ENCODE measurements at places on chromosomes 13 and 19. TPM values are rescaled to one million over a fixed set of nuclear protein-coding genes. Genes with fewer than 3 reads are reported as not detected.
A peak's percentile ranks its signal among the peaks of the same experiment; 100 is the strongest.

- no peaks in the 10 kb centered on the region for H3K4me1 ChIP-seq
- no peaks in the 10 kb centered on the region for H3K27me3 ChIP-seq
- no peak for DNase-seq
- H3K36me3 ChIP-seq = no peaks in the 10 kb centered on the region
- no peak overlapping the region for H3K4me3 ChIP-seq
- H3K27ac ChIP-seq = no peak overlapping the region
Measured at GRCh38 chr13:79385694-79386093, 20.4 kb downstream of the RBM26 start.

- H3K4me1 ChIP-seq = no peaks in the 10 kb centered on the region
- no peak overlapping the region for H3K4me3 ChIP-seq
- H3K27me3 ChIP-seq = peaks cover 26% of the 10 kb centered on the region
- no peak overlapping the region for H3K27ac ChIP-seq
- DNase-seq = no peak
Measured at GRCh38 chr19:15623711-15624318, 8.8 kb downstream of the CYP4F8 start.

DNA sequence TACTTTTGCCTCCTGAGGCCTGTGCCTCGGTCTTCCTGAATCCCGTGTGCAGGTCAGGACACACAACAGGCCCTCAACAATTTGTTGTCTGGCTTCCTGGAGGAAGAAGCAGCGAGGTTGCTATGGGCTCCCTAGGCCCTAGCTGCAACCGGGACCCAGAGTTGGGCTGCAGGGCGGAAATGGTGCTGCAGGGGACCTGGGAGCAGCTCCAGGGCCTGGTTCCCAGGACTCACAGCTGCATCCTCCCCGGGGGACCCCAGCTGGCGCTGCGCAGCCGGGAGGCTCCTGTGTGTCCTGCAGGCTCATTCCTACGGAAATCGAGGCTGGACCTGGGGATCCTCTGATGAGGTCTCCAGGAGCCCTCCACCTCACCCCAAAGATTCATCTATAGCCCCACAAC lies 999 bp upstream of the TNFAIP8L1 start:
- peak overlapping the region; percentile 77 for H3K27ac ChIP-seq
- H3K36me3 ChIP-seq = no peaks in the 10 kb centered on the region
- peak; percentile 80 for DNase-seq
- H3K27me3 ChIP-seq = no peaks in the 10 kb centered on the region

DNA sequence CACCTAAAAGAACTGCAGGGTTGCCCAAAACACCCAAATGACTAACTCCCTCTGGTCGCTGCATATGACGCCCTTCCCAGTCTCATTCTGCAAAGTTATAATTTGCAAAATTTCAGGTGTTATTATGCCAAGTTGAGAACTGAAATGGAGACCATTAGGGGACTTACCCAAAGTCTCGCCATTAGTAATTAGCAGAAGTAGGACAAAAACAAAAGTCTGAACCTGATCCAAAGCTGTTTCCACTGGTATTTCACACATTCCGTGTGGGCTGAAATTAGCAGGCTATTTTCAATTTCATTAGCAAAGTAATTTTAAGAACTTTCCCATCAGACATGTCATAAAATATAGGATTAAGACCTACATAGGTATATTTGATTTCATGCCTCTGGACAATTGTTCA lies 6.8 kb downstream of the RUBCNL start:
- H3K27ac ChIP-seq = no peak overlapping the region
- no peaks in the 10 kb centered on the region for H3K36me3 ChIP-seq
- H3K4me3 ChIP-seq = no peak overlapping the region
- DNase-seq = no peak
- no peaks in the 10 kb centered on the region for H3K4me1 ChIP-seq
- peaks cover 19% of the 10 kb centered on the region for H3K27me3 ChIP-seq

ZNF71 gene
- total RNA-seq = 6.8 TPM

PTGER1 gene
- total RNA-seq = not detected

TMEM259 gene
- total RNA-seq = 98.6 TPM

DNA sequence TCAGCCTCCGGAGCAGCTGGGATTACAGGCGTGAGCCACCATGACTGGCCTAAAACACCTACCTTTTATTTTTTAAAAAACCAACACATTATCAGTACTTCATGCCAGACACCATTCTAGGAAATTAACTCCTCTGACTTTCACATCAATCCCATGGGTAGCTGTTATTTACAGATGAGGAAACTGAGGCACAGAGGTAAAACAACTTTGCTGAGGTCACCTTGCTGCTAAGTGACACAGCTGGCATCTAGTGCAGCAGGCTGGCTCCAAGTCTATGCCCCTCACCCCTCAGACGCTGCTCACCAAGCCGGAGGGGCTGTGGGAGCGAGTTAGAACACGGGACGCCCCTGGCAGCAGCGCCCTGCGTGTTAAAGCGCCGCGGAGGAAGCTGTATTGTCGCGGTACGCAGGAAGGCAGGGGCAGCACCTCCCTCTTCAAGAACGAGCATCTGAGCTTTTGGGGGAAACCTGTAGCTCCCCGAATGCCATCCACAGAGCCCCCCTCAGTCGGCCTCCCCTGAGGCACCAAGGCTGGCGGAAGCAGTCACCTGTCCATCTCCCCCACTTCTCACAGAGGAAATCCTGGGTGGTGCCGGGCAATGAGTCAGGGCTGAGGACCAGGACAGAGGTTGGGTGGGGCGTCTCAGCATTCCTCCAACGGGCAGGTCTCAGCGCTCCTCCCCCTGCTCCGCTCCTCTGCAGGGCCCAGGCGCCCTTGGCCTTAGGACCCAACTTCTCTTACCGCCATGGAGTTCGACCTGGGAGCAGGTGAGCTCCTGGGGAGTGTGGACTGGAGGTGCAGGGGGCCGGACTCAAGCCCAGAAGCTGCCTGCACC lies at the start of gene C19orf33:
TSS of gene C19orf33 (plus strand) at position 735 of the 835 bp plus-strand sequence. CDS start at position 746, 11 bp downstream.
- peaks cover 17% of the 10 kb centered on the region for H3K36me3 ChIP-seq
- H3K4me1 ChIP-seq = peaks cover 9% of the 10 kb centered on the region
- peak within 1 kb of the TSS; percentile 77 for H3K27ac ChIP-seq
- DNase-seq = no peak
- H3K4me3 ChIP-seq = peak within 1 kb of the TSS; percentile 35

- H3K4me1 ChIP-seq = no peaks in the 10 kb centered on the region
- no peaks in the 10 kb centered on the region for H3K36me3 ChIP-seq
- no peak overlapping the region for H3K4me3 ChIP-seq
- no peak overlapping the region for H3K27ac ChIP-seq
- DNase-seq = no peak
- no peaks in the 10 kb centered on the region for H3K27me3 ChIP-seq
Measured at GRCh38 chr13:32594157-32594738, 8.0 kb downstream of the PDS5B start.

SGCG gene
- 73.2 TPM for total RNA-seq

FLT1 gene
- 34.9 TPM for total RNA-seq

GRCh38 chr19:18939922-18940768 lies 872 bp downstream of the HOMER3 start:
- peak overlapping the region; percentile 74 for H3K27ac ChIP-seq
- H3K4me3 ChIP-seq = peak overlapping the region; percentile 71
- DNase-seq = peak; percentile 39

TRMT1 gene
- total RNA-seq = 12.2 TPM

WASF3 gene
- 8.1 TPM for total RNA-seq

DNA sequence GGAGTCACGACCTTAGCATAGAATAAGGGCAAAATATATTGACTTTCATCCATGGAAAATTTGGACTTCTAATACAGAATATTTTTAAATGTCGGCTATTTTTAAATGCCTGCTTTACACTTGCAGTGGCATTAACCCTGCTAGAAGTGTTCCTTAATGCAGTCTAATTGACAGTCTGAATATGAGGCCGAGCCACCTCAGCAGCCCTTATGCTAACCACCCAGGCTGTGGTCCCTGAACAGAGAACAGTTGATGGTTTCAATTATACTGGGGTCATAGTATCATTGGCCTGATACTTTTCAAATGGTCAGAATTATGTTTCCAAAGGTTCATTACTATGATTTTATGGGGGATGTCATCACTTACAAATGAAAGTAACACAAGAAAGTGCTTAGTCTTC lies 764.7 kb upstream of the SLITRK1 start:
- H3K27ac ChIP-seq = no peak overlapping the region
- H3K27me3 ChIP-seq = no peaks in the 10 kb centered on the region
- H3K4me3 ChIP-seq = no peak overlapping the region
- H3K36me3 ChIP-seq = no peaks in the 10 kb centered on the region
- no peaks in the 10 kb centered on the region for H3K4me1 ChIP-seq
- no peak for DNase-seq

DNA sequence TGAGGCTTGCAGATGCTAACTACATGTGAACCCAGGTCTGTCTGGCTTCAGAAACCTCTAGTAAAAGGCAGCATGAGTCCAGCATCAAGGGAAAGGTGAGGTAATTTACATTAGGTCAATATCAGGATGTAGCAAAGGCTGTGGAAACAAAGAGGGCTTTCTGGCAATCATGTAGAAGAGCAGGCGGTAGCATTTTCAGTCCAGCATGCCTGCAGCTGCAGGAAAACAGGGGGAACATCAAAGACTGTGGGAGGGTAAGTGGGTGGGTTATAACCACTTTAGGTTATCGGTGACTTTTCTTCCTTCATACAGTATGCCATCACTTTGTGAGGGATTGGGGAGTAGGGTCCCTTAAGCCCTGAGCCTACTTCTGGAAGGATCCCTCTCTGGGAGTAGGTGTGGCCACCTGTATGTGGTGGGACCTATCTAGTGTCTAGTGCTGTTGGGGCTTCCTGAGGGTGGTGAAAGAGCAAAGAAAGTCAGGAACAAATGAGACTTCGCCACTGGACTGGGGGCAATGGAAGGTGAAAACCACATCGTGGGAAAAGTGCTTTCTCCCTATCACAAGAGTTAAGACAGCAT lies 10.8 kb downstream of the SUGP2 start:
- H3K27ac ChIP-seq = no peak overlapping the region
- DNase-seq = no peak
- no peaks in the 10 kb centered on the region for H3K27me3 ChIP-seq
- H3K36me3 ChIP-seq = no peaks in the 10 kb centered on the region
- no peaks in the 10 kb centered on the region for H3K4me1 ChIP-seq

DNA sequence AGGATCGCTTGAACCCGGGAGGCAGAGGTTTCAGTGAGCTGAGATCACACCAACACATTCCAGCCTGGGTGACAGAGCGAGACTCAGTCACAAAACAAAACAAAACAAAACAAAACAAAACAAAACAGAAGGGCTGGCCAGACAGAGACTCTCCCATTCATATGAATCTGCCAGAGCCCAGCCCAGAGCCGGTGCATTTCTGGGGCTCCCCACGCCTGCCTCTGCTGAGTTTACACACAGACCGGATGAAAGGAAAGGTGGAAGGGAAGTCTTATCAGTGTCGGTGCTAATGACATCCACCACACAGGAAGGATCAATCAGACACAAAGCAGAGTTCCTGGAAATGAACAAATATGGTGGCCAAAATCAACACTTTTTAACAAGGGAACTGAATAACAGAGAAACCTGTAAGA lies 6.8 kb downstream of the TRAPPC6A start:
- H3K27me3 ChIP-seq = no peaks in the 10 kb centered on the region
- H3K4me3 ChIP-seq = no peak overlapping the region
- peaks cover 35% of the 10 kb centered on the region for H3K4me1 ChIP-seq

DNA sequence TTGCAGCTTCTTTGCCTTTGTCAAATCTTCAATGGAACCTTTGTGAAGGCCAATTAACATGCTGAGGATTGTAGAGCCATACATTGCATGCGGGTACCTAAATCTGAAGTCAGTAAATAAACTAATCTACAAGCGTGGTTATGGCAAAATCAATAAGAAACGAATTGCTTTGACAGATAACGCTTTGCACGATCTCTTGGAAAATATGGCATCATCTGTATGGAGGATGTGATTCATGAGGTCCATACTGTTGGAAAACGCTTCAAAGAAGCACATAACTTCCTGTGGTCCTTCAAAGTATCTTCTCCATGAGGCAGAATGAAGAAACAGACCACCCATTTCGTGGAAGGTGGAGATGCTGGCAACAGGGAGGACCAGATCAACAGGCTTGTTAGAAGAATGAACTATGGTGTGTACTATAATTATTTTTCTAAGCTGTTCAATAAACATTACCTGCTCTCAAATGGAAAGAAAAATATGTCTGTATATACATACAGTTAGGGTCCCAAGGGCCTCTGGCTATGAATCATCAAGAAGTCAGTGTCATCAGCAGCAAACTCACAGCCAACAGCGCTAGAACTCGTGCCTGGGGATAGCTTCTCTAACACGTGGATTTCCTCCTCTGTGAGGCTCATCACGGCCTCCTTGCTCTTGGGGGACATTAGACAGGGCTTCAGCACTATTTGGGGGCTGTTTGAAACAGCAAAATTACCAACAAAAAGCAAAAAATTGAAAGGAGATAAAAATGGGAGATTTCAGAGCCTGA lies 2.9 kb upstream of the CD70 start:
- no peak for DNase-seq
- H3K4me3 ChIP-seq = no peak overlapping the region
- no peaks in the 10 kb centered on the region for H3K36me3 ChIP-seq
- H3K27me3 ChIP-seq = peaks cover 55% of the 10 kb centered on the region

CNFN gene
- not detected for total RNA-seq

GRCh38 chr13:41452462-41452861 lies 4.9 kb upstream of the RGCC start:
- H3K27ac ChIP-seq = no peak overlapping the region
- no peaks in the 10 kb centered on the region for H3K36me3 ChIP-seq
- no peaks in the 10 kb centered on the region for H3K4me1 ChIP-seq
- H3K4me3 ChIP-seq = no peak overlapping the region

C5AR1 gene
- 6.9 TPM for total RNA-seq

DNA sequence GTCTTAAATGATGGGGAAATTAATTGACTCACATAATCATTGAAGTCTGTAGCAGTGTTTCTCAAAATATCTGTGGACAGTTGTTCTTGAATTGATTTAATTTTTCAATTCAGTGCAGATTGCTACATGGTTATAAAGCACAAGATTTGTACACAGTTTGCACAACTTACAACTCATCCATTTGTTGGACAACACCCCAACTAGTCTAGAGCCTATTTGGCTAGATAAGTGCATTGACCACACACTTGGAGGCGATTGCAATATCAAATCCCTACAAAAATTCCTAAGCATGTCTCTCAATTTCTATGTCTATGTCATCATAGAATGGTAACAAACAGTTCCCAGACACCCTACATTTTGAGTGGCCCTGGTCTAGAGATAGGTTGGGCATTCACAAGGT lies 48.0 kb upstream of the IPO5 start:
- no peaks in the 10 kb centered on the region for H3K36me3 ChIP-seq
- H3K4me1 ChIP-seq = peaks cover 4% of the 10 kb centered on the region
- no peaks in the 10 kb centered on the region for H3K27me3 ChIP-seq

DNA sequence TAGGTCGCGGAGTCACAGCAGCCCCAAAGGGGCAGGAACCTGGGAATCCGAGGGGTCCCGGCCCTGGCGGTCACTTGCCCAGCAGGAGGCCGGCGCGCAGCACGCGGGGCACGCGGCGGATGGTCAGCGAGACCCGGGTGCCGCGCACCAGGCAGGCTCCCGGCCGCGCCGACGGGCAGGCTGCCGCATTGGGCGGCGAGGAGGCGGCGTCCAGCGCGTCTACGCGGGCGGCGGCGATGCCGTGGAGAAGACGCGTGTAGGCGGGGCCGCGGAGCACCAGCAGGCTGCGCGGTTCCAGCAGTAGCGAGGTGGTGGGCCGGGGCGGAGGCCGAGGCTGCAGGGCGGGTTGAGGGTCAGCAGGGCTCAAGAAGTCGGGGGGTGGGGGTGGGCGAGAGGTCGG lies 607 bp upstream of the SYNE4 start:
- H3K36me3 ChIP-seq = no peaks in the 10 kb centered on the region
- DNase-seq = peak; percentile 76
- H3K27me3 ChIP-seq = no peaks in the 10 kb centered on the region
- H3K4me1 ChIP-seq = peaks cover 11% of the 10 kb centered on the region

Measured in heart right ventricle (tissue), 16 donors.